ENCODE measurements at places on chromosomes 1 and 21.

DNA sequence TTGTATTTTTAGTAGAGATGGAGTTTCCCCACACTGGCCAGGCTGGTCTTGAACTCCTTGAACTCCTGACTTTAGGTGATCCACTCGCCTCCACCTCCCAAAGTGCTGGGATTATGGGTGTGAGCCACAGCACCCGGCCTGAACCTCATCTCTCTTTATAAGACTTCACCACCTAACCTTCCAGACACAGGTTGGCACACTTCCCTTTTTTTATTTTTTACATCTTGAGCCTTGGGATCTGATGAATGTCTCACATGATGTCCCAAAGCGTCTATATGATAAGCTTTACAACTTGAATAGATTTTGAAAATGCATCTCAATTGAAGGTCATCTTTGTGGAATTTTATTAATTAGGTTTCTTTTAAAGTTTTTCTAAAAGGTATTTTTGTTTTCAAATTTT is 172.4 kb upstream of the IVNS1ABP start:
- DNase-seq = no peak

GRCh38 chr1:11180342-11180744 is 8.8 kb upstream of the ANGPTL7 start:
- no peak for DNase-seq

DNA sequence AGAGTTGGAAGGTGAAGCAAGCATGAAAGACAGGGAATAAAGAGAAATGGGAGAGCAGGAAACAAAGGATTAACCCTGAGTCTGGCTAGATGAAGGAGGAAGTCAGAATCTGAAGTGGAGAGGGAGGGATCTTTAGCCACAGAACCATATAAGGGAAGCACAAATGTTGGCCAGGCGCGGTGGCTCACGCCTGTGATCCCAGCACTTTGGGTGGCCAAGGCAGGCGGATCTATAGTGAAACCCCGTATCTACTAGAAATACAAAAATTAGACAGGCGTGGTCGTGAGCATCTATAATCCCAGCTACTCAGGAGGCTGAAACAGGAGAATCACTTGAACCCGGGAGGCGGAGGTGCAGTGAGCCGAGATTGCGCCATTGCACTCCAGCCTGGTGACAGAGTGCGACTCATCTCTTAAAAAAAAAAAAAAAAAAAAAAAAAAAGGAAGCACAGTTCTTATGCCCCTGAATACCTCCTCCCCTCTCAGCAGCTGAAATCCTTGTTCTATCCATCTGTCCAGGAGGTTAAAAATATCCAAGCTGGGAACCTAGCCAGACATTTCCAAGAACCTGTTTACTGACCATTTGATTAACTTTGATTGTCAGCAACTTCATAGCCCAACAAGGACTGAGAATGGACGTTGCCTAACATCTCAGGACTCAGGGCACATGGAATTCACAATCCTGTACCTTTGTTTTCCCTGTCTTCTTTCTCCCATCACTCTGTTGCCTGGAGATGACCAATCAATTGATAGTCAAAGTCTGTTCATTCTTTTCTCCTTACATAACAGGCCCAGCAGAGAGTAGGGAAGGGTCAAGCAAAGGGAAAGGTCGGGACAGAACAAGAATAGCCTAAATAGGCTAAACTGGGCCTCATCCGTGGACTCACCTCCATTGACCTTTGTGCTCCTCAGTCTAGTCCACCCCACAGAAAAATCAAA is 10.6 kb downstream of the TXNIP start:
- no peak for DNase-seq

DNA sequence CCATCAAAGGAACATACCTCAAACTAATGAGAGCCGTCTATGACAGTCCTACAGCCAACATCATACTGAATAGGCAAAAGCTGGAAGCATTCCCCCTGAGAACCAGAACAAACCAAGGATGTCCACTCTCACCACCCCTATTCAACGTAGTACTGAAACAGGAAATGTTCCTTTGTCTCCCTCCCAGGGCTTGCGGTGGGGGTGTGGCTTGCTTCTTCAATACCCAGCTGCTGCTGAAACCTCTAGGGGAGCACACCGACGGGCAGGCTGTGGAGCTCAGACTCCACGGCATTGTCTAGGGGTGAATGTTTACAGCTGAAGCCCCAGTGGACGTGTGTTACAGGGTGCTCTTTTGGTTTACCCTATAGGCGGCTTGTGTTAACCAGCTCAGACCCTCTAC is 30.5 kb upstream of the B3GALT2 start:
- no peak for DNase-seq

DNA sequence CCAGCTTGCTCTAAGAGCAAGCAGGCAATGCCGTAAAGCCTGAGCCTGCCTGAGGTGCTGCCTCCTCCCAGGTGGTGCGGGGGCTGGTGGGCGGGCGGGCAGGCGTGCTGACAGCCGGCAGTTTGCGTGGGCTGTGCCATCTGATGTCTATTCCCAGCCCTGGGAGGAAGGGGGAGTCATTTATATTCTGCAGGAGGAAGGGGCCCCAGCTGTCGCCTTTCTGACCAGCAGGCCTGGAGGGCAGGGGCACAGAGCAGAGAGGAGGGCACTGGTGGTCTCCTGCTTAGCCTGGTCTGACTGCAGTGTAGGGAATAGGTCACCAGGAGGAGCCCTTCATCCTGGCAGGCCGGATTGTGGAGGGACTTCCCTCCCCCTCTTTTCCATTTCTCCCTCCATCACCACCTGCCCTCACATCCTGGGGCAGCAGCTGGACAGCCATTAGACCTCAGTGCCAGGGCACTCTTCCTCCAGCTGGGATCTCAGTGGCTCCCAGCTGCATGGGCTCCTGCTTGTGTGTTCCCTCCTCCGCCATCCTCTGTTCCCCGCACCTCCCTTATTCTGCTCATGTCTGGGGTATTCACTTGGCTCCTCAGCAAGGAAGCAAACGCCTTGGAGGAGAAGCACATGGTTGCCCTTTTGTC is 4.4 kb downstream of the CYB561D1 start:
- no peak for DNase-seq

DNA sequence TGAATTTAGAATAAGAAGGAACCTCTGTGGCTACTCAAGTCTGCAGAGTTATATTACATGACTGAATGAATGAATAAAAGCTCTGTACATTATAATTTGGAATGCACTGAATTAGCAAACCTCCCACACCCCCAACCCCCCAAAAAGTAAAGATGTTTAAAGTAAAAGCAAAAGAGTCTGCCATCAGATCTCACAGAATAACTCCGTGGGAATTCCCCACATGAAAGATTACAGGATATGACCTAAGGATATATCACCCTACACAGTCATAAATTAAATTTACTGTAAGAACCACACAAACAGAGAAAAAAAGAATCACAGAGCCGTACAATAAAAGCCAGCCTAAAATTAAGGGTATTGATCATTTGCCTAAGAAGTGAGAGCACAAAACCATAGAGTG is 587.3 kb downstream of the PTPRC start:
- DNase-seq = no peak

DNA sequence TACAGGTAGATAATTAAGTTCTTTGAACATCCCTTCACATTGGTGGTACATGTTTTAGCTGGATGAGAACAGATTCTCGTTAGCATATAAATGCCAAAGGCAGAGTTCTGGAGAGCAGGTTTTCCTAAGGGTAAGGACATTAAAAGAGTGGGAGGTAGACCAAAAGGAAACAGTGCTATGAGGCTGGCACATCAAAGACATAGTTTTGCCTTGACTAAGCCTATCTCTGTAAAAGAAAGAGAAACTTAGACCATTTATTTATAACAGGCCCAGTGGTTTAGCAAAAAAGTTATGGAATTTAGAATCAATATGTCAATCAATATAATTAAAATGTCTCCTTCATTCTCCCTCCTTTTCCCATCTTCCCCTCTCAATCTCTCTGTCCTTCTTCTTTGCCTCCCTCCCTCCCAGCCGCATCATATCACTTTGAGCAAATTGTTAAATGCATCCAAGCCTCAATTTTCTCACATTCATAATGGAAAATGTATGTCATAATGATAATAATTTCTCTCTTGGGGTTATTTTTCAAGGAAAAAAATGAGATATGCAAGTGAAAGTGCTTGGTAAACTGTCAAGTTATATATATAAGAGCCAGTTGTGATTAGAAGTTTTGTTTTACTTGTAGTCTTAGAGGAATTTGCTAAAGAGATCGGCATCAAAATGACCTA is 209.9 kb upstream of the SGIP1 start:
- no peak for DNase-seq

- no peak for DNase-seq
Observed at GRCh38 chr1:117106478-117106877, 15.1 kb downstream of the TRIM45 start.

DNA sequence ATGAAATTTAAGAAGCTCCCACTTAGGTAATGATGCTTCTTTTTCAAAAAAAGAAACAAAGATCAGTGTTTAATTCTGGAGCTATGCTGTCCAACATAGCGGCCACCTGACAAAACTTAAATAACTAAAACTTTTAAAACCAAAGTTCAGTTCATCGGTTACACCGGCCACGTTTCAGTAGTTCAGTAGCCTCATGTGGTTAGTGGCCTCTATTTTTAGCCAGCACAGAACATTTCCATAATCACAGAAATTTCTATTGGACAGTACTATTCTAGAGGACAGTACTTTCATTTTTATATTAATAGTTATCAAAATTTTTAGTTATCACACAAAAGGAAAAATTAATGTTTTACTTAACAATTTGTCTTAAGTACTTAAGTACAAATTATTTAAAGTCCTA is 141.0 kb downstream of the USP25 start:
- no peak for DNase-seq

- DNase-seq = no peak
Observed at GRCh38 chr1:58726581-58726980, 26.7 kb upstream of the MYSM1 start.

DNA sequence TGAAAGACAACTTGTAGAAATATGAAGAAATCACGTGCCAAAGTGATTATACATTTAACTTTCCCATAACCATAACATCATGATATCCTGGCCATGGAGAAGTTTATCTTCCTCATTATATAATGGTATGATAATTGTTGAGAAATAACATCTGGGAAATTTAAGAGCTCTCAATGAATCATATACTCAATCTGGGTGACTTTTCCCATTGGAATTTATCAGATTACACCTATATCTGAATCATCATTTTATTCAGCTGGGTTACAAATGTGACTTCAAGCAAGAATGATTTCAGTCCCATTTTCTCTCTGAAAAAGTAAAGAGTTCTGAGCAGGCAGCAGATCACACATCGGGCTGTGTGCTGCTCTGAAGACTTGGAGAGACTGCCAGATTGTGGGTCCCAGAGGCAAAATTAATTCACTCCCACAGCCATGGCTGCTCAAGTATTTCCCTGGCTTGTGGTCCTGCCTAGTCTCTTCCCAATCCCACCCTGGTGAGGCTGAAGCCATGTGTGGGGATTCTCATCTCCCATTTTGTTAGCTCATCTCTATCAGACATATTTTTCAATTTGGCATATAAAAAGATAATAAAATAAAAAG is 278.0 kb downstream of the MRPL39 start:
- DNase-seq = no peak

DNA sequence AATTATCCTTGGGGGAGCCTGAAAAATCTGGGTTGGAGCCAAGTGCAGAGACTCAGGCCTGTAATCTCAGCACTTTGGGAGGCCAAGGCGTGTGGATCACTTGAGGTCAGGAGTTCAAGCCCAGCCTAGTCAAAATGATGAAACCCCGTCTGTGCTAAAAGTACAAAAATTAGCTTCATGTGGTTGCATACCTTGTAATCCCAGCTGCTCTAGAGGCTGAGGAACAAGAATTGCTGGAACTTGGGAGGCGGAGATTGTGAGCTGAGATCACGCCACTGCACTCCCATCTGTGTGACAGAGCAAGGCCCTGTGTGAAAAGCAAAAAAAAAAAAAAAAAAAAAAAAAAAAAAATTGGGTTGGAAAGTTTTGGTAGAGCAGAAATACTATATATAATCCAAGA is 1563.6 kb upstream of the PRMT6 start:
- DNase-seq = no peak
